Hippocampal formation (tissue), 2 donors: ENCODE measurements at places on chromosomes 5 and 9.

- peak; percentile 42 for DNase-seq
Measured at GRCh38 chr9:129412814-129413536, 207.9 kb downstream of the C9orf50 start.

DNA sequence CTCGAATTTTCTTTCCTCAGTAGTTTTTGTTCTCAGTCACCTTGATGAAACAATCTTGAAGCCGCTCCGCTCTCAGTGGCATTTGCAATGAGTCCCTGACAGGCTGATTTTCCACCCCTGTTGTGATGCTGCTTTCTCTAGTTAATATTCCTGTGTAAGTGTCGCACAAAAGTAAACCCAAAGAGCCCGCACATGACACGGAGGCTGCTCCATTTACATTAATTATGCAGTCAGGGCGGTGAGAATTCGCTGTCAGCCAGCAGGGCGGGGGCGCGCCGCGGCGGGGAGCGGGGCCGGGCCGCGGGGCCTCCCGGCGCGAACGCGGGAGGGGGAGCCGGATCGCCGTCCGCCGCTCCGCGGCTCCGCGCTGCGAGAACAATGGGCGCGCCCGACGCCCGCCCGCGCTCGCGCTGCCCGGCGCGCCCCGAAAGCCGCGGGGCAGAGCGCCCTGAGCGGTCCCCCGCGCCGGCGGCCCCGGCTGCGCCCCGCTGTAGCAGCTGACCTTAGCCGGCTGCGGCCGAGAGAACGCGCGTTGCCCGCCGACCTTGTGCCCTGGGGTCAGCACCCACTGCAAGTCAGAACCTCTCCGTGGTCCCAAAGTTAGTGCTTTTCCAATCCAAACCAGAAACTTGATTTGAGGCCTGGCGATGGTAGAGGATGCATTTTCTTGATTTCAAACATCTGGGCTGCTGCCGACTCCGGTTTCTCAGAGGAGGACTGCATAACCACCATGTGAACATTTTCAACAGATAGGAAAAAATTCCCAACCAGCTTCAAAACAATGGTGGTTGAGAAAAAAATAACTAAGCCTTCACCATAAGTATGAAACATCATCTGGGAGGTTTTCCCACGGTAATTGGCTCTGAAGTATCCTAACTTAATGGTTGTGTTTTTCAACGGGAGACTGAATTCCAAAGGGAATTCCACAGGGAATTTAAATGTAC lies 142.6 kb downstream of the PBX3 start:
- DNase-seq = peak; percentile 69

DNA sequence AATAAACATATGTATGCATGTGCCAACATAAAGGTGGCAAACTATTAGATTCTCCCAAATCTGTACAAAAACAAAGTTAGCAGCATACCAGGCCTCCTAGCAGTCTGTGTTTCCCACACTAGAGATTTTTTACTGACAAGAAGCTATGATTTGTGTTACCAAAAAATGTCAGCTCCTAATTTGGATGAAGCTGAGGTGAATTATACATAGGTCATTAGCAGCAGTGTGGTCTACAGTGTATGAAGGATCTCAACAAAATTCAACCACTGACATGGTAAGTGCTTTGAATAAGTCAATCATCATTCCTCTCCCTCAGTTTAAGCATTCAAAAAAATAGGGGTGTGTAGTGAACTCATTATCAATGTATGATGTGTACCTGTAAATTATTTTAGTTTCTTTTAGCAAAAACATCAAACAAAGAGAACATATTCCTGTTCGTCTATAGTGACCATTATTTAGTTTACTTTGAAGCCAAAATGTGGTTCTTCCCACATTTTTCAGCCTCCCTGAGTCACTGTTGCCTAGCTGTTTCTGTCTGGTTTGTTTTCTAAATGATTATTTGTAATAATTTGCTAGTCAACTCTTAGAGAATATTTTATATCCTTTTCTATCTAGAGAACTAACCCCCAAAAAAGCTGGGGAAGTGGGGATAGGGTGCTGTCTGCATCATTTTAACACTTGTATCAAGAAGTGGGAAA lies 52.1 kb upstream of the RGMB start:
- no peak for DNase-seq

GRCh38 chr5:149014571-149015031 lies 48.3 kb downstream of the SH3TC2 start:
- no peak for DNase-seq

DNA sequence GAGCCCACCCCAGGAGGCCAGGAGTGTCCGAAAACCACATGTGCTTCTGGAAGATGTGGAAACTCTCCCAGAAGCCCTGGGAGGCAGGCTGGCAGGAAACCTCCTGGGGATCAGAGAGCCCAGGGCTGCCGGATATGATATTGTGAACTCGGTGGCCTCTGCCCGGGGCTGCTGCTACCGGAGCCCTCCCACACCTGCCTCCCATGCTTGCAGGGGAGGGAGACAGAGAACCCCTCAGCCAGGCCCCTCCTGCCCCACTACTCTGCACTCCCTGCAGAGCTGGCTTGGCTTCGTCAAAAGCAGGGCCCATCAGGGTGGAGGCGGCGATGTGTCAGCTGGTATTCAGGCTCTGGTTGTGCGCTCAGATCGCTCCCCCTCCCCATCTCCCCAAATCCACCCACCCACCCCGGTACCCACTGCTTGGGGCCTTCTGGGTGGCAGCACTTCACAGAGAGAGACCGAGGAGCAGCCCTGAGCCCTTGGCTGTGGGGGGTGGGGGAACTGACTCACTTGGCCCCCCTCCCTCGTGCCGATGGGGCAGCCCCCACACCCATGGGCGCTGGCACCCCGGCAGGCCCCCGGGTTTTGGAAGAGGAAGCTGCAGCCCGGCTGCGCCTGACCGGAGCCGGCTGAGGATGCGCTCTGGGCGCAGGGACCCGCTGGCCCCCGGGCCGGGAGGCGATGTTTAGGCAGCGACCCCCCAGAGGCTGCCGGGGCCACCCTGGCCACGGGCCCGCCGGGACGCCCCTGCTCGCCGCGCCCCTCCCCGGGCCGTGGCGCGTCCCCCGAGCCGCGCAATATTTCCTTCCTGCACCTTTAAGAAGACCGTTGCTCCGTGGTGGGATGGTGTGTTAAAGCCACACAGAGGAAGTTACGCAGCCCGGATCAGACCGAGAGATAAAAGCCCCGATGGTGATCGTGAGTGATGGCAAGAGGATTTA lies 786 bp upstream of the NTNG2 start:
- no peak for DNase-seq
